NCI-H1930 (cell line): ENCODE measurements at places on chromosomes 11 and 22.
A peak's percentile ranks its signal among the peaks of the same experiment; 100 is the strongest.

GRCh38 chr11:25211635-25212254 is 714.9 kb downstream of the LUZP2 start:
- DNase-seq = no peak

- DNase-seq = no peak
Observed at GRCh38 chr11:126436209-126436755, 80.8 kb downstream of the ST3GAL4 start.

- DNase-seq = no peak
Observed at GRCh38 chr22:26846645-26847044, 189.3 kb downstream of the MIAT start.

GRCh38 chr11:65780770-65781151 is at the start of gene AP5B1:
AP5B1 (minus strand) TSS chr11:65780976; CDS start chr11:65780591, 385 bp downstream.
- peak; percentile 61 for DNase-seq
